ENCODE measurements at places on chromosomes 3 and 15.

DNA sequence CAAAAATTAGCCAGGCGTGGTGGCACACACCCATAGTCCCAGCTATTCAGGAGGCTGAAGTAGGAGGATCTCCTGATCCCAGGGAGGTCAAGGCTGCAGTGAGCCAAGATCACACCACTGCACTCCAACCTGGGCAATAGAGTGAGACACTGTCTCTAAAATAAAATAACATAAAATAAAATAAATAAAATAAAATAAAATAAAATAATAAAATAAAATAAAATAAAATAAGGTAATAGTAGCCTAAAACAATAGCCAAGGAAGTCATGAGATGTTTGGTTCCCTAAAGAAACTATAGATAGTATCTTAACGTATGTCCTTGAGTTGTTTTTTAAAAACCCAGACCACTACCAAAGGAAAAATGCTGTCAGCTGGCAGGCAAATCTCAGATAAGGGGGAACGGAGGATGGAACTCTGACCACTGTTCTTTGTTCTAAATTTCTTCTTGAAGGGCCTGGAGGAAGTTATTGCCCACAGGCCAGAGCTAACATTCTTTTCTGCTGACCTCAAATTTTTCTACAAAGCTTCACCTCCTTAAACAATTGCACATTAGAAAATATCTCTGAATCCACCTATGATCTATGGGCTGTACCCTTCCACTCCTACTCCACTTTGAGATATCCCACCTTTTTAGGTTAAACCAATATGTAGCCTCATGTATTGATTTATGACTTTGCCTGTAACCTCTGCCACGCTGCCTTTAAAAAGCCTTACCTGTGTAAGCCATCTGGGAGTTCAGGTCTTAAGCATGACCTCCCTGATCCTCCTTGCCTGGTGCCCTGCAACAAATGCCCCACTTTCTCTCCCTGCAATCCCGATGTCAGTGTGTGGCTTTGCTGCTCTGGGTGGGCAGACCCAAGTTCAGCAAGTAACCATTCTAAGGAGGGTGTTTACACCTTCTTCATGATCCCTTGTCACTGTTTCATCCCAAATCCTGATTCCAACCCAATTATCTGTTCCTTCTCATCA is 126.2 kb upstream of the BHLHE40 start:
- DNase-seq: no peak

DNA sequence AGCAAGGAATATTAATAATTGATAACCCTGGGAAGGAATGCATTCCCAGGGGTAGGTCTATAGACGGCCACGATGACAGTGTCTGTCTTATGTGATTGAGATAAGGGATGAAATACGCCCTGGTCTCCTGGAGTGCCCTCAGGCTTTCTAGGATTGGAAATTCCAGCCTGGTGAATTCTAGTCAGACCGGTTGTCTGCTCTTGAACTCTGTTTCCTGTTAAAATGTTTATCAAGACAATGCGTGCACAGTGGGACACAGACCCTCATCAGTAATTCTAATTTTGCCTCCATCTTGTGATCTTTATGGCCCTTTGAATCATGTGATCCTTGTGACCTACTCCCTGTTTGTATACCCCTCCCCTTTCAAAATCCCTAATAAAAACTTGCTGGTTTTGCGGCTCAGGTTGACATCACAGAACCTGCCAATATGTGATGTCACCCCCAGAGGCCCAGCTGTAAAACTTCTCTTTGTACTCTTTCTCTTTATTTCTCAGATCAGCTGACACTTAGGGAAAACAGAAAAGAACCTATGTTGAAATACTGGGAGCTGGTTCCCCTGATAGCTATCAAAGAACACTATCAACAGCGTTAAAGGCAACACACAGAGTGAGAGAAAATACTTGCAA is 183.3 kb downstream of the PDE8A start:
- DNase-seq: no peak

DNA sequence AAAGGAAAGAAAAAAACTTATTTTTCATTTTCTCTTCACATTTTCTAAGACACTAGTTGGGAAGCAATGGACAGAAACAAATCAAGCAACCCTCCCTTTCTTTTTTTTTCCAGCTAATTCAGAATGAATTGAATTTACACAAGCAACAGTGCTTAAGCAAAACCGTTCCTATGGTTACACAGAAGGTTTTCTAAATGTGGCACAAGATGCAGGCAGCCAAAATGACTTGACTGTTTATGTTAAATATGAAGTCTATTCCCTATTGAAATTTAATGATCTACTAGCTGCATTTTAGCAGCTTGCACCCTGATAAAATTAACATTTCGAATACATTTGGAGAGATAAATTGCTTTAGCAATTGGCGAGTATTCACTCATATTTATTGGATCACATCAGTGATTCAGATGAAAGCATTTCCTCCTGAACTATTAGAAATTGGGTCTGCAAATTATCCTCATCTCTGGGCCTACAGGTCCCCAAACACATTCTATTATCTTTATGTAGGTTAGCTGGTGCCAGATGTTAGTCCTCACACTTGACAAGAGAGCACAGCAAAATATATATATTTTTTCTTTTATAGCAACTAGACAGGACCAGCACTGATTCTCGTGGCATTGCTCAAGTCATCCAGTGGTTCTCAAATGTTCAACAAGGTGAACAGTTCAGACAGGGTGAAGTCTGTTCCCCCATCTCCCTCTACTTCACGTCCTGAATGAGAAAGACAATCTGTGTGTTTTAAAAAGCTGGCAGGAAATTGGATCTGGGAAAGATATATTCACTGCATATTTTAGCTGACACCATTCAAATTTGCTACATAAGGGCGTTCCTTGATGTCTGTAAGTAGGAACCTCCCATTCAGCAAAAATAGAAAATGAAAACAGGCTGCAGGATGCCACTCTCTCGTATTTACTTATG is 463.6 kb upstream of the KCNMB2 start:
- DNase-seq: no peak

DNA sequence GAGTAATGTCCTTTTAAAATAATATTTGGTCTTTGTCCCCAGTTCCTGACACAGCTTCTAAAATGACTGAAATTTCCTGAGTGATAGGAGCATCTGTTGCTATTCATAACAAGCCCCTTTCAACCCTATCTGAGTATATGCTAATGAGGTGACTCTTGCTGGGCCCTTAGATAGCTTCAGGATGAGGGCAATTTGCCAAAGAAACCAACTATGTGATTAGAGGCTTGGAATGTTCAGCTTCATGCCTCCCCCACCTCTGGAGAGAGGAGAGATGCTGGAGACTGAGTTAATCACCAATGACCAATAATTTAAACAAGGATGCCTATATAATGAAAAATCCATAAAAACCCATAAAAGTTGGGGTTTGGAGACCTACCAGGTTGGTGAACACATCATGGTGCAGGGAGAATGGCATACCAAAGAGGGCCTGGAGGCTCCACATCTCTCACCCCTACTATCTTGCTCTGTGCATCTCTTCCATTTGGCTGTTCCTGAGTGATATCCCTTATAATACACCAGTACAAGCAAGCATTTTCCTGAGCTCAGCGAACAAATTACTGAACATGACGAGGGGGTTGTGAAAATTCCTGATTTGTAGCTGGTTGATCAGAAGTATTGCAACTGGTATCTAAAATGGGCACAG is 189.2 kb downstream of the ECT2 start:
- DNase-seq: peak; percentile 40

- no peak for DNase-seq
Measured at GRCh38 chr3:148205977-148206376, 491.7 kb upstream of the AGTR1 start.

- DNase-seq: no peak
Measured at GRCh38 chr3:94693997-94694640, 631.3 kb downstream of the NSUN3 start.

DNA sequence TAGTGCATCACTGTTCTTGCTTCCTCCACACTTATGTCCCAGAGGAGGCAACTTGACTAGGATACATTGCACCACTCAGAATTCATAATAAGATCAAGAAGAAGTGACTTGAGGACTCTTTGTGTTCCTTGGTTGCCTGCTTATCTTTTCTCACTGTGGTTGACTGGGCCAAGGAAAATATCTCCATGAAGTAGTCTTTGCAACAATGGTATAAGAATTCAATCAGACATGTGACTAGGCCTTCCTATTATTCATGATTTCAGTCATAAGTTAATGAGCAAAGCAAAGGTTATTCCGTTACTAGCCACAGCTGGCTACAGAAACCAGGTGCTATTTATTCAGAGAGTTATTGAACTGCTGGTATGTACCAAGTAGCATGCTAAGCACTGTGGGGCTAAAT is 359.3 kb downstream of the RORA start:
- no peak for DNase-seq

DNA sequence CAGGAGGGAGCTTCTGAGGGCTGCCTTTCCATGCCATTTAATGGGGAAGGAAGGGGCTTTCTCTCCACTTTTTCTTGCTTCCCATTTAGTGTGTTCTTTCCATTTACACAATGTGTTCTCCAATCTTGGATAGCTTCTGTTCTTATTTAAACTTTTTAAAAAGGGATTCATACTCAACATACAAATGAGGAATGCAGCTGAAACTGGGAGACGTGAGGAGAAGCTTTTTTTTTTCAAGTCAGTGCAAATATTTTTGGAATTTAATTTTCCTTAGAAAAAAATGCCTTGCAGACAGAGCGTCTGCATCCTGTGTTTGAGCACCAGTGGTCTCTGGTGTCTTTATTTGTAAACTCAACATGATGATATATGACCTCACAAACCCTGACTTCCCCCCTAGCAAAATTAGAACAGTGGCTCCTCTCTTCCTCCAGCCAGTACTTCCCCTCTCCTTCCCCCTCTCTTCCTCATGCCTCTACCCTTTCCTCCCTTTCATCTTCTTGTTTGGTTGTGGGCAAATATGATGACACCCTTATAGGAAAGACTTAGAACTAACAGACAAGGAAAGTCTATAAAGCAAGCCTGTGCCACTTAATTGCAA is 48.1 kb upstream of the PCSK6 start:
- DNase-seq: no peak

GRCh38 chr15:37536967-37537605 is 397.4 kb upstream of the TMCO5A start:
- no peak for DNase-seq

- DNase-seq: no peak
Measured at GRCh38 chr3:127113571-127113891, 79.4 kb upstream of the PRR23E start.

- DNase-seq: no peak
Measured at GRCh38 chr3:17672506-17672905, 69.9 kb downstream of the TBC1D5 start.

DNA sequence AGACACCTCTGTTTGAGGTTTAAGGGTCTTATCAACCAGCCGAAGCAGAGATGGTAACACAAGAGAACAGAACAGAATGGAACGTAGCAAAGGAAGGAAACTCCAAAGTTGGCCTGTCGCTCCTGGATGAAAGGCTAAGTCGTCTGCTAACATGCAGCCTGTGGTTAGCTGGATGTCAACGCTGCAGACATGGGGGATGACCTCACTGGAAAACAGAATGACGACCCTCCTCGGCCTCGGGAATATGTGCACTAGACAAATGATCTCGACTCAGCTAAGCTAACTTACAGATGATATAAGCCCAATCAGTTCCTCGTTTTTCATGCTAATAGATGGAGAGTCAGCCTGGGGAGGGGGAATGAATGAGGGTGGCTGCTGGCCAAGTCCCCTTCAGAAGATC is 177.8 kb upstream of the LRTM1 start:
- no peak for DNase-seq

- DNase-seq: peak; percentile 57
Measured at GRCh38 chr3:108420926-108421325, 89.5 kb downstream of the MYH15 start.

DNA sequence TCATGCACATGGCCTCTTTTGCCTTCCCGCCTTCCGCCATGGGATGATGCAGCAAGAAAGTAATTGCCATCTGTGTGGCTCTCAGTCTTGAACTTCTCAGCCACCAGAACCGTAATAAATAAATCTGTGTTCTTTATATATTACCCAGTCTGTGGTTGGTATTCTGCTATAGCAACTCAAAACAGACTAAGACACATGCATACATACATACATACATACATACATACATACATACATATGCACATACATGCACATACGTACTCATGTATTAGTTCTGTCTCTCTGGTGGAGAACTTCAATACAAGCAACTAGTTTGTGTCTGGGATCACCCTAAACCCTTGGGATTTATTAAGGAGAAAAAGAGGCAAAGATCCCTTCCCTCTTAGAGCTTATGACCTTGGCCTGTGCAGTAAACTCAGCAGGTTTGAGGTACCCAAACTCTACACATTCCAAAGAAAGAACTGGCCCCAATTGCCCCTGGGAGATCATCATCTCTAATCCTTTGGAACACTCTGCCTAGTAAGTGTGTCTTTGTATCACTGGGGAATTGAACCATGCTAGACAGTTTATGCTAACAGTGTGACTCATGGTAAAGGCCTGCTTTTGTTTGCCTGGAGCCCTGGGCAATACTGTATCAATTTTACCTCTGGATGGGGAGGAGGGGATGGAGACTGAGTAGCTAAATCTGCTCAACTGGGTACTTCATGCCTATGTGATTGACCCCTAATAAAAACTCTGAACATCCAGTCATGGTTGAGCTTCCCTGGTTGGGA is 115.6 kb upstream of the LMCD1 start:
- DNase-seq: peak; percentile 34

GRCh38 chr15:45892182-45892581 is 257.4 kb downstream of the SQOR start:
- no peak for DNase-seq

DNA sequence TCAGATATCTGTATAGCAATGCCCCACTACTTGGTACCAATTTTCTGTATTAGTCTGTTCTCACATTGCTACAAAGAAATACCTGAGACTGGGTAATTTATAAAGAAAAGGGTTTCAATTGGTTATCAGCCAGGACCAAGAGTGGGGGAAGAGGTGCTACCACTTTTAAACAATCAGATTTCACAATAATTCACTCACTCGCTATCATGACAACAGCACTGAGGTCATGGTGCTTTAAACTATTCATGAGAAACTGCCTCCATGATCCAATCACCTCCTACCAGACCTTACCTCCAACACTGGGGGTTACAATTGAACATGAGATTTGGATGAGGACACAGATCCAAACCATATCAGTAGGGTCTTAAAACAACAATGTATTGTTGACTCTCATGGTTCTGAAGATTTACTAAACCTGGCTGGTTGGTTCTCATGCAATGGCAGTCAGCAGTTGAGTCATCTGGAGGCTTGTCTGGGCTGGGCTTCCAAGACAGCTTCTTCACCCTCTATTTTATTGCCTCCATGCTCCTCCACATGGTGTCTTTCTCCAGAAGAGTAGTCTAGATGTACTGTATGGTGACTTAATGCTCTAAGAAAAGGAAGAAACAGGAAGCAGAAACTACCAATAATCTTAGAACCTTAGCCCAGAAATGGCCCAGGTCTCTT is 21.2 kb upstream of the TM4SF4 start:
- DNase-seq: no peak

GRCh38 chr3:12336099-12336498 is 47.2 kb downstream of the PPARG start:
- no peak for DNase-seq

- no peak for DNase-seq
Measured at GRCh38 chr3:6147883-6148282, 713.0 kb upstream of the GRM7 start.

- DNase-seq: no peak
Measured at GRCh38 chr15:71124937-71125790, 9.9 kb downstream of the THSD4 start.

GRCh38 chr15:96406291-96406690 is 75.8 kb downstream of the NR2F2 start:
- no peak for DNase-seq

- DNase-seq: peak; percentile 86
Measured at GRCh38 chr3:119702530-119703527, at the start of gene CFAP91. CFAP91 (plus strand) TSS chr3:119703022; CDS start chr3:119703099, 77 bp downstream.

- no peak for DNase-seq
Measured at GRCh38 chr3:142618917-142619461, 22.8 kb downstream of the PLS1 start.

- no peak for DNase-seq
Measured at GRCh38 chr15:78406016-78406585, 31.9 kb upstream of the IREB2 start.
